Liver (tissue), 10 donors: ENCODE measurements at places on chromosomes 5 and 9. TPM values are rescaled to one million over a fixed set of nuclear protein-coding genes. Genes with fewer than 3 reads are reported as not detected.

The SMAD5 gene
- total RNA-seq: 42.0 TPM

The ADAMTS16 gene
- total RNA-seq: under 0.01 TPM

GRCh38 chr9:93574091-93574899 is 2.1 kb upstream of the PHF2 start:
- DNase-seq: no peak

The FOXD4L4 gene
- 0.05 TPM for total RNA-seq

- no peak for DNase-seq
These were observed 184.2 kb downstream of the EFNA5 start for GRCh38 chr5:107486489-107486888.

The S1PR3 gene
- total RNA-seq: 2.9 TPM

The PRR16 gene
- total RNA-seq: 0.14 TPM

- no peak for DNase-seq
These were observed 209.3 kb downstream of the PALM2AKAP2 start for GRCh38 chr9:109989296-109989695.

- no peak for DNase-seq
These were observed 4.8 kb upstream of the RFESD start for GRCh38 chr5:95641741-95642220.

The DYNC2I2 gene
- total RNA-seq: 10.9 TPM

DNA sequence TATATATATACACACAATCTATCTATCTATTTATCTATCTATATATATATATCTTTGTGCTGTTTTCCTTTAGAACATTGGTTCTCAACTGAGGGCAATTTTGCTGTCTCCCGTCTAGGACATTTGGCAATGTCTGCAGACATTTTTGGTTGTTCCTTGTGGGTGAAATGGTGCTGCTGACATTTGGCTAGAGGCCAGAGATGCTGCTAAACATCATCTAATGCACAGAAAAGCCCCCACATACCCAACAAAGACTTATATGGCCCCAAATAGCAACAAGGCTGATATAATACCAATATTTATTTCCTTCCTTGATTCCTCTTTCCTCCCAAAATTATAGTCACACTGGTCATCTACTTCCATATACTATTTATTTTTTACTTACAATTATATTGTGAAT is 197.5 kb downstream of the TRPM3 start:
- no peak for DNase-seq

DNA sequence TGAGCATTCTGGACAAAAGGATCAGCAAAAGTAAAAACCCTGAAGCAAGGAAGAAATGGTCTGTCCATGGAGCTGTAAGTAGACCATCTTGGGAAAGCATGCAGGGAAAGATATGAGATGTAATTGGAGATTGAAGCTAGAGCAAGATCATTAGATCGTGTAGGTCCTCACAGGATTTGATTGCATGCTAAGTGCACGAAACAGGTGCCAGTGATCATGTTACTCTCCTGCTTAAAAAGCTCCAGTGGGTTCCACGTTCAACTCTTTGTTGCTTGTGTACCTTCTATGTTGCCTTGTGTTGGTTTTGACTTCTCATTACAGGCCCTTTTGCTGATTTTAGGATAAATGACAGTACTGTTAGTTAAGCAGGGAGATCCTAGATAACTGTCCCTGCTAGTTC is 442.0 kb downstream of the DMRT2 start:
- no peak for DNase-seq

DNA sequence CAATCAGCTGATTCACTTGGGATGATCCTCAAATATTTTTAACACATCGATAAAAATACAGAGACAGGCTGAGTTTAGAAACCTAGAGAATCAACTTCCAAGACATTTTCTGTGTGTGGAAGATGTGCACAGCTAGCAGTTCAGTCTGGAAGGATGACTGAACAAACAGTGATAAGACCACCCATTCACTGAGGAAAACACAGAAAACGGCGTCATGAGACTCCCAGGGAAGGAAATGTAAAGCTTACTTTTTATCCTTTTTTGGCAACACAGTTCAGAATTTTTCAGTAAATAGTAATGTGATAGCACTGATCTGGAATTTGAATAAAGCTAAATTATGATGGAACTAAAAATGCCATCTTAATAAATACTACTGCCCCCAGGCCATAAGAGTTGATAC is 277.6 kb downstream of the SEMA5A start:
- DNase-seq: no peak

DNA sequence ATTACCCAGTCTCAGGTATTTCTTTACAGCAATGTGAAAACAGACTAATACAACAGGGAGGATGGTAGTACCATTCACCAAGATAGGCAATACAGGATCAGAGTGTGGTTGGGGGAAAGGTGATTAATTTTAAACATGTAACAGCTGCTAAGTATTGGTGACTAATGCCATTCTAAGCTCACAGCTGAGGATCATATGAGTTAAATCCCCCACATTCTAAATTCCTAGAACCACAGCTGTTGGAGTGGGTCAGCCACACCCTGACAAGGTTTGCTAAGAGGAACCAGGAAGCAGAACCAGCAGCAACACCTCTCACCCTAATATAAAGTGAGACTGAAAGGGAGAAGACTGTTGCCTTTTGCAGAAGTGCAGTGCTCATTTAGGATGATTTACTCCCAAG is 24.8 kb downstream of the HSPB3 start:
- DNase-seq: no peak

DNA sequence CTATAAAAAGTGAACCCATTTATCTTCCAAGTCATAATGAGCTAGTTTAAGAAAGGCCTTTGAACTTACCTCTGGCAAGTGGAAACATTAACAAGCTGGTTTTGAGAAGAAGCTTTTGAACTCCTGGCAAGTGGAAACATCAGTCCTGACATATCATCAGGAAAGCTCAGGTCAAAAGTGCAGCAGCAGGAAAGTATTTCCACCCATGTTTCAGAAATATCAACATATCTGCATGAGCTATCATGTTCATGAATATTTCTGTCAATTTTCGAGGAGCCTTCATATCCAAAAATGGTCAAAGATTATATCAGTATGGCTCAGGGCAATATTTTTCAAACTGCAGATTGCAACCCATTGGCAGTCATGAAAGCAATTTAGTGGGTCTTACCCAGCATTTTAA is 133.9 kb downstream of the PLK2 start:
- DNase-seq: no peak

The IL9 gene
- total RNA-seq: not detected

- no peak for DNase-seq
These were observed 74.7 kb downstream of the AOPEP start for GRCh38 chr9:94801234-94801633.

The CNTNAP3B gene
- total RNA-seq: 6.1 TPM

DNA sequence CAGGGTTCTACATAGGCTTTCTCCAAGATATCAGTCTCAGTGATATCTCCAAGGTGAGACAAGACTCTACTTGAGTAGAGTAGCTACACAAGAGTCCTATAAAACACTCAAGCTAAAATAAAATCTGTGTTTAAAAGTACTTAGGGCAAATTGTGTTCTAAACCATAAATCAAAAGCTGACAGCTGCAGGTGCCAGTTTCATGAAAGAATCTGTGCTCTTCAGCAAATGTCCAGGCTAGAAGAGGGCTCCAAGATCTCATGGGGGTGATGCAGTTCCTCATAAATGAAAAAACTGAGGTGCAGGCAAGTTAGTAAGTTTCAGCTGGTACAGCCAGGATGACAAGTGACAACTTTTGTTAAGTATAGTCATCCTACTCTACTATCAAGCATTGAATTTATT is 142.8 kb upstream of the TNPO1 start:
- no peak for DNase-seq
